NCI-H460 (cell line): ENCODE measurements at places on chromosomes 7 and 10.

GRCh38 chr10:115624448-115624847 is 531.3 kb downstream of the ATRNL1 start:
- DNase-seq, result no peak

GRCh38 chr7:103962070-103962469 is 27.4 kb downstream of the RELN start:
- no peak for DNase-seq

GRCh38 chr10:131930586-131931330 is 29.9 kb downstream of the PPP2R2D start:
- DNase-seq, result no peak

DNA sequence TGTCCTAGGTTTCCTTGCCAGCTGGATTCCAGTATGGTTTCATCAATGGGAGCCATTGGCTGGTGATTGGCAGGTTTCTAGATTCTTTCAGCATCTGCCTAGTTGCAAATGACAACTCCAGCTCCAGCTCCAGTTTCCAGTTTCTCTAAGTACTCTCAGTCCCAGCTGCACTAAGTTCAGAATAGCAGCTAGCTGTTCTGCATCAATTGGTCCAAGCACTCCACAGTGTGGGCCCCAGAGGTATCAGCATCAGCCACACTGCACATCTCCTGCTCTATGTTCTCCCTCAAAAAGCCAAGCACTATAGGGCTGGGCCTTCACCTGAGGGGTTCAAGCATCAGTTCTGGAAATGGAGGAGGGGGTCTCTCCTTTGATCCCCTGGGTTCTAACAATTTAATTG is 143.4 kb downstream of the VPS50 start:
- DNase-seq, result no peak

GRCh38 chr10:75180592-75180991 is 30.0 kb upstream of the VDAC2 start:
- no peak for DNase-seq

GRCh38 chr7:16233517-16233916 is 187.8 kb downstream of the CRPPA start:
- DNase-seq, result no peak

- DNase-seq, result peak; percentile 23
Measured at GRCh38 chr10:86100581-86101061, 266.0 kb downstream of the GRID1 start.

- DNase-seq, result no peak
Measured at GRCh38 chr7:92988051-92988450, 129.7 kb downstream of the SAMD9 start.

DNA sequence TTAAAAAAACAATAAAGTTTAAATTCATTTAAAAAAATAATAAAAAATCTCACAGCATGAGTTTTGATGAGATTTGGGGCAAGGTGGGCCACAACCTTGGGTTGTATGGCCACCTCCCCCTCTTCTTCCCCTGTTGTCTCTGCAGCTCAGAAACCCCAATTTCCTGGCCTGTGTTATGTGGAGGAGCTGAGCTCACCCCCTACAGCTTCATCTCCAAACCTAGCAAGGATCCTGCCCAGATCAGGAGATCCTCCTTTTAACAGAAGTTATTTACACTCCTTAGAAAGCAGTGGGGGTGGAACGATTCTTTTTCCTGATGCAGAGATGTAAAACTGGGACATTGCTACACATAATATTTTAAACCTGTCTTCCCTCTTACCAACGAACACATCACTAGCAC is 6.9 kb upstream of the SH2D4B start:
- DNase-seq, result no peak

- DNase-seq, result no peak
Measured at GRCh38 chr10:62050346-62050892, 148.9 kb downstream of the ARID5B start.

DNA sequence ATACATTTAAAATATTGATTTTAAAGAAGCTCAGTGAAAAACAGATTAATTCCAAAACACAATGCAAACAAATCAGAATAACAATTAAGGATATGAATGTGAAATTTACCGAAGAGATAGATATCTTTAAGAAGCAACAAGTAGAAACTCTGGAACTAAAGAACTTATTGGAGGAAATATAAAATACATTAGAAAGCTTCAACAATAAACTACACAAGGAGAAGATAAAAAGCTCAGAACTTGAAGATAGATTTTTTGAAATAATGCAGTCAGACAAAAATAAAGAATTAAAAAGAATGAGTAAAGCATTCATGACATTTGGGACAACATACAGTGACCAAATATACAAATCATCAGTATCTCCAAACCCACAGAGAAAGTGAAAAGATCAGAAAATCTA is 43.2 kb downstream of the HIBADH start:
- DNase-seq, result no peak

DNA sequence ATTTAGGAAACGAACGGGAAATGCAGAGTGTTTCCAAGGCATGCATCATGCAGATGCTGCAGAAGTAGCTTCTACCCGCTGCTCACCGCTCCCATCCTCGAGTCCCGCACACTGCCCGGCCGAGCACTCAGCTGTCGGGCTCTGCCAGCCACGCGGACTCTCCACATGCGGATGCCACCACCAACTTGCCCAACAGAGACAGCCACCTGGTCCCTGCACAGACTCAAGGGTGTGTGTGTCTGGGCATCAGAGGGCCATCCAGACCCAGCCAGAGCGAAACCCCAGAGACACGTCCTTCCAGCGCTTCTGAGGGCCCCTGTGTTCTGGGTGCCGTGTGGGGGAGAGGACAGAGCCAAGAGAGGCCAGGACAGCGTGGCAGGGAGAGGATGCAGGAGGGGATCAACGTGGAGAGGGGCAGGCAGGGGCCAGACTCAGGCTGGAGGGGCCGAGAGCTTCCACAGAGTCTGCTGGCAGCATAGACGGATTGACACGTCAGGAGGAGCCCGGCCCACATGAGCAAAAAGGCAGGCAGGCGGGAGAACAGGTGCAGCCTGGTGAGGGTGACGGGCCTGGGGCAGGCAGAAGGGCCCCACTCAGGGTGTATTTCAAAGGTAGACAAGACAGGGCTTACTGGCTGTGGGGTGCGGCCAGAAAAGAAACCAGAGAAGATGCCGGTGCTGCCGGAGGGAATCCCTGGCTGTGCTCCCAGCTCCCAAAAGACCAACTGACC is 18.3 kb downstream of the GPER1 start:
- DNase-seq, result no peak

DNA sequence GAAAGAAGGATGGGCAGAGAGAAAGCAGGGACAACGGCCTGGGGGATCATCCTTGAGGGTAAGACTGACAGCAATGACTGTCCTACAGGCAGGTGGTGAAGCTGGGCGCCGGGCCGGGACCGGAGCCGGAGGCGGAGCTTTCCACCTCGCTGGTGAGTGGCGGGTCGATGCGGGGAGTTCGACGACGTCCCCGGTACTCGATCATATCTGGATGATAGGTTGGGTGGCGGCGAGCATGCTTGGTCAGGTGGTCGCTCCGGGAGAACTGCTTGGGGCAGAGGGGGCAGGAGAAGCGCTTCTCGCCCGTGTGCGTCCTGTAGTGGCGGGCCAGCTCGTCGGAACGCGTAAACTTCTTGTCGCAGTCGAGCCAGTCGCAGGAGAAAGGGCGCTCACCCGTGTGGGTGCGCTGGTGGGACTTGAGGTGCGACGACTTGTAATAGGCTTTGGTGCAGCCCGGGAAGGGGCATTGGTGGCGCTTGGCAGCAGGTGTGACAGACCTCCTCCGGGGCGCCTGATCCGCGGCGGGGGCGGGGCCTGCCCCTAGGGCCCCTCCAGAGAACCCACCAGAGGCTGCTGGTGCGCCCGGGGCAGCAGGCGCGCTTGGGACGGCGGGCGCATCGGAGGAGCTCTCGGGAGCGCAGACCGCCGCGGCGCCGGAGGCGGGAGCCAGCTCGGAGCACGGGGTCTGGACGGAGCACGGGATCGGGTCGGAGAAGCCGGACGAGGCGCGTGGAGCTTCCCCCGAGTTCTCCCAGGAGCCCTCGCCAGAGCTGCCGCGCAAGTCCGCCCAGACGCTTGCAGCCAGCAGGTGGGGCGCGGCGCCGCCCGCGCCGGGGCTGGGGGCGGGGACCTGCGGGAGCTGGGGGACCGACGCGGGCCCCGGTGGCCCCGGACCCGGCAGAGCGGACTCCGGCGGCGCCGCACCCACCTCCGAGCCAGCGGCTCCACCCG is 752 bp downstream of the KLF14 start:
- no peak for DNase-seq

DNA sequence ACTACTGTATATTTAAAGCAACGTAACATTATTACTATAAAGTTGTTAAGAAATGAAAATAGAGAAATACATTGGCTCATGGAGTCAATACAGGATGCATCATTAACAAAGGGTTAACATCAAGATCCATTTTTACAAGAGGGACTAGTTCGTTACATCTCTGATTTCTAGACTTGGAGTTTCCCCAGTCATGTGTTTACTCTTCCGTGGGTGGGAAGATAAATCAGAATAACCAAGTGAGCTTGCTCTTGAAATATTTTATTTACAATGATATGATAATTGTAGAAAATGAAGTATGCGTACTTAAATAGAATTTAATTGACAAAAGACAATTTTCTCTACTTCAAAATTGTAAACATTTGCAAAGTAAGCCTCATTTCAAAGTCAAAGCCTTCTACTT is 1.0 kb upstream of the PRKAR2B start:
- DNase-seq, result no peak

DNA sequence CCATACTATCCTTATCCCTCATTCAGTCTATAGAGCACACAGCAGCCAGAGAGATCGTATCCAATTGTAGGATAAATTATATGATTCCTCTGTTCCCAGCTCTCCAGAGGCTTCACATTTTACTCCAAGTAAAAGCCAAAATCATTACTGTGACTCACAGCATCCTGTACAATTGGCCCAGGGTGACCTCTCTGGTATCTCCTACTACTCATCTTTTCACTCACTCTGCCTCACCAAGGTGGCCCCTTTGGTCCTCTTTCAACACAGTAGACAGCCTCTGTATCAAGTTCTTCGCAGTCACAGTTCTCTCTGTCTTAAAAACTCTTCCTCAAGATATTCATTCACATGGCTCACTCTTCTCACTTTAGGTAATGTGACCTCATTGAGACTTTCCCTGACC is 72.6 kb upstream of the LSM8 start:
- no peak for DNase-seq

DNA sequence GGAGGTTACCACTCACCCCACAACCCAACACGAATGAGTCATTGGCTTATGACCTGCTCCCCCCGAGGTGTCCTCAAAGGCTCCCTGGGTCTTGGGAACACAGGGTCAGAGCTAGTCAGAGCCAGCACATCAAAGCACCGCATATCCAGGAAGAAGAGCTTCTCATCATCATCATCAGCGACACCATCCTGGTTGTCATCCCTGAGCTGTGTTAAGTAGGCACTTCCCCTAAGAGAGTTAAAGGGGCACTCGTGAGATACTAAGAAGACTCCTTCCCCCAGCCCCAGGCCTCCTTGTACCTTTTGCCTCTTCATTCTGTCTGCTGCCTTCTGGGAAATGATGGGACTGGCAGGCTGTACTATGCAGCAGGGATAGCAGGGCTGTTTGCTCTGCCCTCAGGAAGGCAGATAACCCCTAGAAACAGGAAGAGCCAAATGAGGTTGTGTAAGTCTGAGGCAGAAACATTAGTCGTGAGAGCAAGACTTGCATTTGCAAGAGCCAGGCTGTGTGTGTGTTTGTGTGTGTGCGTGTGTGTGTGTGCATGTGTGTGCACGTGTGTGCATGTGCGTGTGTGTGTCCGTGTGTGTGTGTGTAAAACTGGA is 11.1 kb upstream of the CPA1 start:
- no peak for DNase-seq

GRCh38 chr7:105355701-105356100 is 33.0 kb downstream of the SRPK2 start:
- no peak for DNase-seq

DNA sequence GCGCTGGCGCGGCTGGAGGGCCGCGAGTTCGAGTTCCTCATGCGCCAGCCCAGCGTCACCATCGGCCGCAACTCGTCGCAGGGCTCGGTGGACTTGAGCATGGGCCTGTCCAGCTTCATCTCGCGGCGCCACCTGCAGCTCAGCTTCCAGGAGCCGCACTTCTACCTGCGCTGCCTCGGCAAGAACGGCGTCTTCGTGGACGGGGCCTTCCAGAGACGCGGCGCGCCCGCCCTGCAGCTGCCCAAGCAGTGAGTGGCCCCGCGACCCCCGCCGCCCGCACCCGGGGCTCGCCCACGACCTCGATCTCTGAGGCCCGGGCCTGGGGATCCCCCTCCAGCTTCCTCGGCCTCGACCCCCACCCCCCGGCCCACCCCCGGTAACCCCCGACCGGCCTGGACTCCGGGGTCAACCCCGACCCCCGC is 537 bp downstream of the FOXK1 start:
- DNase-seq, result no peak

DNA sequence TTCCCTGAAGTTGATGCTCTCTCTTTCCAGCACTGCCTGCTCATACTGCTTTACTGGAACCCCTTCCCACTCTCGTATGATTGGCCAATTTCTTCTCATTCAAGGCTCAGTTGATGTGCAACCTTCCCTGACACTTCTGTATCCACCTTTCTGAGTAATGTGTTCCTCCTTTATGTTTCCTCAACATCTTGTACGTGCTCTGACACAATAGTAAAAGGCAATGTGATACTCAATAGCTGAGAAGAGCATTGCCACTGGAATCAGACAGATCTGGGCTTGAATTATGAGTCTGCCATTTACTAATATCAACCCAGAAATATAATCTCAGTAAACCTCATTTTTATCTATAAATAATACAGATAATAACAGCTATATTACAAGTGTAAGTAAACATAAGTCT is 34.7 kb downstream of the ARL4A start:
- DNase-seq, result no peak
